Esophagus mucosa (tissue), 1 donor: ENCODE measurements at places on chromosomes 5 and 9.
A peak's percentile ranks its signal among the peaks of the same experiment; 100 is the strongest.

DNA sequence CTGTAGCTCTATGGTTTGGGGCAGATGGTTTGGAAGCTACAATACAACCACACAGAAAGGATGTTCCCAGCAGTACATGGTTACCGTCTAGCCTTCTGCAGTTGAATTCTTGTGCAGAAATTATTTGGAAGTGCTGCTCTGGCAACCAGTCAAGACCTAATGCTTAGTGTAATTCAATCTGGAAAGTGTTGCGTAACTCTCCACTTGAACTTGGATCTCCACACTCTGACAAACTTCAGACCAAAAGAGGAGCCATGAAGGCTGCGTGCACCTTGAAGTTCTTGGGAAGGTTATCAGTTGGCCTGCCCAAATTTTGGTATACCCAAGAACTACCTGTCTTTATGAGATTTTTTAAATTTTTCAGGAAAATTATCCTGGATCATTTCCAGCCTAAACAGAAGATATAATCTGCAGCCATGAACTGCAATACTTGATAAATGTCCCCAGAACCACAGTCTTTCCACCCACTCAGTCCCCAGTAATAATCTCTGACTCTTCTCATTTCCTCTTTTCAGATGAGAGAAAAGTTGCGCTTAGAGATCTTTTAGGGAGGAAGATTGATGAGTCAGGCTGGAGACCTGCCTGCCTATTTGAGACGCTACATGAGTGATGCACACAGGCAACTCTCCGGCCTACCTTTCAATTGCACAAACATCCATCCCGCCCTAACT lies 159.9 kb downstream of the FANCC start:
- ATAC-seq, result peak; percentile 49

DNA sequence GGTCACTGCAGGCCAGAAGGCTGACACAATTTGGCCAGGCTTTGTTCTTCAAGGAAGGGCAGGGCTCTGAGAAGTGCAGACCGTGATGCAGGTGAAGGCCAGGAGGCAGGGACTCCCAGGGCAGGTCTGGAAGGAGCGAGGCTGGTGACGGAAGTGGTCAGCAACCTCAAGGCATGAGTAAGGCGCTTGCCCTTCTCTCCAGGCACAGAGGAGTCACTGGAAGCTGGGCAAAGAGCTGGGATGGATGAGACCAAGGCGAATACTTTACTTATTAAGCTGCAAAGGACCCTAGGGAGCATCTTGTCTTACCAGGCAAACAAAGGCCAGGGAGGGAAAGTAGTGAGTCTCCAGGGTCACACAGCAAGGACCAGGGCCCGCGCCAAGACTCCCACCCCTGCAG lies 18.6 kb downstream of the IRF1 start:
- ATAC-seq, result no peak

- no peak for ATAC-seq
These were observed 78.0 kb downstream of the JAKMIP2 start for GRCh38 chr5:147704544-147704943.

GRCh38 chr5:178394074-178394473 lies 161.5 kb upstream of the PHYKPL start:
- peak; percentile 46 for ATAC-seq

GRCh38 chr5:171619744-171620143 lies 165.9 kb upstream of the SMIM23 start:
- ATAC-seq, result no peak

- ATAC-seq, result no peak
These were observed 137.3 kb downstream of the KIAA0825 start for GRCh38 chr5:94481059-94481458.

DNA sequence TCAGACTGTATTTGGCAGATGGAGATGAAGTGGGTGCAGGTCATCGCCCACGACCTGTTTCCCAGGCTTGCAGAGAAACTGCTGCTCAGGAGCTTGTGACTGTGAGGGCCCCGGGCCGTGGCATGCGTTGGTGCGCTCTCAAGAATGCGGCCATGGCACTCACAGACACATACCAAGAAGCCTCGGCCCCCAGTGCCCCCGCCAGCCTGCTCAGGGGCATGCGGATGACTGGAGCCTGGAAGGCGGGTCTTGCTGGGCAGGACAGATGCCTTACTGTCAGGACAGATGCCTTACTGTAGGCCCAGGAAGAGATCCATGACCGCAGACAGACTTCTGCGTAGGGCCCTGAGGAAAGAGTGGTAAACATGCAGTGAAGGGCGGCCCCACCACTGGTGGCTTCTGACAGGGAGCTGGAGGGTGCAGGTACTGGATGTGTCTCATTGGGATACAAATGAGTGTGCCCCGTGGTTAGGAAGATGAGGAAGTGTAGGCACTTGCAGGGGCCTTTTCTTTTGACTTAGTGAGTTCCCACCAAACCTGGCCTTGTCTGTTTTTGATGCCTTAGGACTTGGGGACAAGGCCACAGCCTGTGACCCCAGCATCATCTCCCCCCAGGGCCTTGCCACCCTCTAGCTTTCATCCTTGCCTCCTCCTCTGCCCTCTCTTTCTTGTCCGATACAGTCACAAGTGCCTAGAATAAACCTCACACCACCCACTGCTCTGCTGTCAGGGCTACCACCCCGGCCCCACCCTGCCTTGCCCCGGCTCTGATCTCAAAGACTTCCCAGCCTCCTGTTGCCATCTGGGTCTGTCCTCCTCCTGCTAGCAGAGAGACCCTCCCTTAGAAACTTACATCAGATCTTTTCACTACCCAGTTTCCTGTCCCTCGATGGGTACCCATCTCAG lies 68.8 kb upstream of the ABL1 start:
- no peak for ATAC-seq

DNA sequence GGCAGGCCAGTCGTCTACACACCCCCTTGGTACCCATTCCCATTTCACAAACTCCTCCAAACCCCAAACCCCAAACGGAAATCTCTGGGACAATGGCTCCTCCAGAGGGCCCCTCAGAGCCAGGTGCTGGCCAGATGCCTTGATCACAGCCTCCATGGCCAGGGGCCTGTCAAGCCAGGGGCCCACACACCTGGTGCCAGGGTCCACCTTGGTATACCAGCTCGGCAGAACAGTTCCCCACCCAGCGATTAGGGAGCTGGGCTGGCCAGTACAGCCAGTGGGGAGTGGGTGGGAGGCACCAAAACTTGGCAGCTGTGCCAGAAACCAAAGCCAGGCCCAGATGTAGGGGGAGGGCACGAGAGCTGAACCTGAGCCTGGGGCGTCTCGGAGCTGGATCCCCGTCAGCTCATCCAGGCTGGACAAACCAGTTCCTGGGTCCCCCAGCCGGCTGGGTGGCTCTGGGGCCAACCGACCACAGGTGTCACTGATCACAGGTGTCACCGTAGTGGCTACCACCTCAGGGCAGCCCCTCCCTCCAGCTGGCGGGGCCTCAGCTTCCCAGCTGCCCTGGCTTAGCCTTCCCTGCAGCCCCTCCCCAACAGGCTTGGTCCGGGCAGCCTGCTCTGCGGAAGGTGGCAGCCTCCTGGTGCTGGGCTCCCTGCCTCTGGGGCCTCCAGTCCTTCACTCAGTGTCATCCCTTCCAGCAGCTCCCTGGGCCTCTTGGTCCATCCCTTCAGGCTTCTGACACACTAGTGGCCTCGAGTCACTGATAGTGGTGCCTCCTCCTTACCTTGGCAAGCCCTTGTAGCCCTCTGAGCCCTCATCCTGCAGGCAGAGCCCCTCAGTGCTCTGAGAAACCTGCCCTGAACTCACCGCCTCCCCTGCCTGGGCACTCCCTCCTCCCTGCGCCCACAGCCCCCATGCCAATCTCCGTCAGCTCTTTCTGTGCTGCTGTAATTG lies 6.6 kb upstream of the RMND5B start:
- ATAC-seq, result peak; percentile 83

GRCh38 chr5:114010362-114010761 lies 351.5 kb upstream of the KCNN2 start:
- no peak for ATAC-seq

- ATAC-seq, result no peak
These were observed 29.7 kb downstream of the GRIA1 start for GRCh38 chr5:153520137-153520536.

DNA sequence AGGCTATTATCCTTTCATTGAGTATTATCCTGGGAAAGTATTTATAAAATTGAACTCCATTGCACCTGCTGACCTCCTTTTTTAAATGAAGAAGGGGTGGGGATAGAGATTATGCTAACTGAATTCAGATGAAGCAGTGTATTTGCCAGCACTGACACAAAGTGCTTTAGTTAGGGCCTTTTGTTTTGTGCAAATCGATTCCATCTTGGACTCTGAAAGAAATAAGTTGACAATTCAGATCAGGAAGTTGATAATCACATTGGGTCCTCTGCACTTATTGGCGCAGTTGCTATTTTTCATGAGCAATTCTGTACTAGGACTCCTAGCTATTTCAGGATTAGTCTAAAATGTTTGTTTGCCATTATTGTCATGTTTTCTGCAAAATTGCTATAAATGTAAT lies 101.6 kb upstream of the FSD1L start:
- ATAC-seq, result no peak

- no peak for ATAC-seq
These were observed 129.3 kb upstream of the IER5L start for GRCh38 chr9:129307227-129307970.

DNA sequence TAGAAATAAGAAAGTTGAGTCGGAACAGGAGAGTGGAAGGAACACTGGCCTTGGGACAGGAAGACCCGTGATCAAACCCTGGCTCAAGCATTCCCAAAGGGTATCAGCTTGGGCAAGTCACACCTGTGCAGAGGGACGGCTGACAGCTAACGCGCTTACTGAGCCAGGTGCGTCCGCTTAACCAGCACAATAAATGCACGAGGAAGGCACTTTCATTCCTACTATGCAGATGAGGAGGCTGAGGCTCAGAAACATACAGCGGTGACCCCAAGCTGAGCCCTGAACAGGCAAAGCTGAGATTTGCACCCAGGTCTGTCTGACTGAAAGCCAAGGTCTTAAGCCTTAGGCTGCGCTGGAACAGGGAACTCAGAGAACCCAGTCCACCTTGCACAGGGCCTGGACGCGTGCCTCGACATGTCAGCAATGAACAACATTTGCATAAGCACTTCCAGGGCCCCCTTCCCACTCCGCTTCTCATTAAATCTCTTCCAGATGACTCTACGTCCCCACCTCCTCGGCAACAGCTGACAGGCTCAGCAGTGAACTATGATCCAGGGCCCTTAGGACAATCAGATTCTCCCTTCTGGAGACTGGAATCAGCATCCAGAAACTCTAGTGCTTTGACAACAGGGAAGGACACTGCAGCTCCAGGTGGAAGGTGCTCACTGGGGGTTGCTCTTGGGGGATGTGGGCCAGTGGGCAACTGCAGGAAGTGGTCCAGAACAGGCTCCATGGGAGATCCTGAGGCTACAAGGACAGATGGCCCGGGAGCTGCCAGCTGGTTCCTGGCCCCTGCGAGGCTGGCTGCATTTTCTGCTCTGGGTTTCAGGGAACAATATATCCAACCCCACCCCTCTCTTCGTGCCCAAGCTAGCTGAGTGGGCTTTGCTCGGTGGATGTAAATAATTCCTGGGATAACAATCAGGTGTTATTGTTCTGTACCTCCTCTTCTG lies 35.2 kb downstream of the SH3PXD2B start:
- peak; percentile 56 for ATAC-seq

- ATAC-seq, result peak; percentile 90
These were observed at the start of gene CNTRL for GRCh38 chr9:121074370-121075250. CNTRL (plus strand) TSS chr9:121074955; CDS start chr9:121088327, 13,372 bp downstream.

- ATAC-seq, result peak; percentile 83
These were observed 18.1 kb upstream of the SMAD5 start for GRCh38 chr5:136114414-136115125.

DNA sequence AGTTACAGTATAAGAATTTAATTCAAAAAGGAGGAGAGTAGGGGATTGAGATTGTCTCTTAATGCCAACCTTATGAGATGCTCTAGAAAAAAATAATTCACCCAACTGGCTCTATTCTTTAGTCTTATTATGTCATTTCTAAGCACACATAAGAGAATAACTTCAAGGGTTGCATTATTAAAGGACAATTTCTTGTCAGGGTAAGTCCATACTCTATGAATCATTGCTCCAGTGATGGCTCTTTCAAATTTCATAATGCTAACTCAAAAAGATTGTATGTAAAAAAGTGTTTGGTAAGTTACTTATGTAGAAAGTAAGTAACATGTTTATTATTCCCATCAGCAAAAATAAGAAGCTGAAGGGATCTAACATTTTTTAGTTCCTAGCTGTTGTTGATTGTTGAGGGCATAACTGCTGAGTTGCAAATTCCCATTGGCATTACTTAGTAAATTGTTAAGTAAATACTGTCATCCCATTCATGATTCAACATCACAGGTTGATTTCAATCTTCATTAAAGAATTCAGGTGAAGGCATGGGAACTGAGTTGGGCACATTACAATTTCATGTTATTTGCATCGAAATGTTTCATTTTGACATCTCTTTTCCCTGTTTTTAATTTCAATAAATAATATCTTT lies 28.6 kb downstream of the ALDH1A1 start:
- ATAC-seq, result no peak

DNA sequence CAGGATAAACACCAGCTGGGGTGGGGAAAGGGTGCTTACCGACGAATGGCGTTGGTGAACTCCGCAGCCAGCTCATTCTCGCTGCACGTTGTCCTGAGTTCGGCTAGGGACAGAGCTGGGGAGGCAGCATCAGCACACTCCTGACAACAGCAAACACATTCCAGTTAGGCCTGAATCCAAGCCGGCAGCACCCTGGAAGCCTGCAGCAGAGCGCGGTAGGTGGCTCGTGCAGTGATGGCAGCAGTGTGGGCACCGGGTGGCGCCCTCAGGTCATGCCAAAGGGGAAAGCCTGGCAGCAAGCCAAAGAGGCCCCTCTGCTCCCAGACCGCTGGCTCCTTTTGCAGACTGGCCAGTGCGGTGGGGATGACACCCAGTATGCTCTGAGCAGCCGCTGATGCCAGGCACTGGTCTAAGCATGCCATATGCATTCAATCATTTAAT lies 66.9 kb downstream of the DCP2 start:
- no peak for ATAC-seq

- ATAC-seq, result no peak
These were observed 326.9 kb downstream of the ZNF608 start for GRCh38 chr5:124419531-124419930.

DNA sequence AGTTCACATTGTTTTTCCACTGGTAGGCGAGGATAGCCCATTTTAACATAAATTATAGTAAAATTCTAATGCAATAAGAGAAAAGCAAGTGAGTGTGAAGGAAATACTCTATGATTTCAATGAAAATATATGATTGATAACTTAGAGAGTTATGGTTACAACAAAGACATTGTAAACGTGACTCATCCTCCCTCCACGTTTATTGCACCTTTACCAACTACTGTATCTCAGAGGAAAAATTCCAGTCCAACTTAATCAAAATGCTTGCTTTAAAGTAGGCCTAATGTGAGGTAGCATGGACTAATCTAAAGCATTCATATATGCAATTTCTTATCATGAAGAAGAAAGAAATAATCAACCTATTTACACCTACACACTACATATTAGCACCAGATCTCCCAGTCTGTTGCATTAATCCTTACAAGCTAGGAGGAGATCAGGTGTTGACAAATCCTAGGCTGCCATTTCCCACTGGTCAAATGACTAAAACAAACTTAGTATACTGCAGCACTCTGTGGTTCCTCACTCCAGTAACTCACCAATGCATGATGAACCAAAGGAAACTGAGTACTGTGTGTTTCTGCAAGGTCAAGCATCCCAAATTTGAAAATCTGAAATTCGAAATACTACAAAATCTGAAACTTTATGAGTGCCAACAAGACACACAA lies 41.7 kb downstream of the ECPAS start:
- no peak for ATAC-seq
